Urinary bladder (tissue), 4 donors: ENCODE measurements at places on chromosomes 6 and 20. TPM values are rescaled to one million over a fixed set of nuclear protein-coding genes. Genes with fewer than 3 reads are reported as not detected.

Gene SLC22A16
- total RNA-seq = 0.63 TPM

Gene BTBD3
- total RNA-seq = 189 TPM

Gene ZNF165
- total RNA-seq = 1.0 TPM

GRCh38 chr20:21166801-21167200 lies 40.9 kb downstream of the KIZ start:
- DNase-seq = no peak

GRCh38 chr6:6804843-6805615 lies 216.5 kb downstream of the LY86 start:
- no peak for DNase-seq

- DNase-seq = no peak
Measured at GRCh38 chr6:111604259-111605099, 1.2 kb downstream of the TRAF3IP2 start.

DNA sequence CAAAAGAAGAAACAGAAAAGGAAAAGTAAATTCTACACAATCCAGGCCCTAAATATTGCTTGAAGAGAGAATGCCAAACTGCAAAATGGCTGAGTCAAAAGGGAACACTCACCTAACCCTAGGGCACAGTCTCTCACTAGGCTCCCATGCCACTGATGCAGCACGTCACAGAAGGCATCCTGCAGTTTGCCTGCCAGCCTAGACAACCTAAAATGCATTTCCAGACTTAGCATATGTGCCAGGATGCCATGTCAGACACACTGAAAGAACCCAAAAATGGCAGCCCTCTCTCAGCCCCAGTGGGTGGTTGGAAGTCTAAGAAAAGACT lies 10.6 kb upstream of the SIRPD start:
- no peak for DNase-seq

DNA sequence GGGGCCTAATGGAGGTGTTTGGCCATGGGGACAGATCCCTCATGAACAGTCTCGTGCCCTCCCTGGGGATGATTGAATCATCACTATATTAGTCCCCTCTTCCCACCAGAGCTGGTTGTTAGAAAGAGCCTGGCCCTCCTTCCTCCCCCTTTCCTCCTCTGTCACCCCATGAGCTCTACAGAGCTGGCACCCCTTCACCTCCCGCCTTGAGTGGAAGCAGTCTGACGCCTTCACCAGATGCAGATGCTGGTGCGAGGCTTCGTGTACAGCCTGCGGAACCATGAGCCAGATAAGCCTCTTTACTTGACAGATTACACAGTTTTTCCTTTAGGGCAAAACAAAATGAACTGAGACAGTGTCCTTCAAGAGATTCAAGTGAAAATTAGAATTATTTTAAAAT lies 74.4 kb upstream of the RIPOR2 start:
- DNase-seq = no peak

Gene KHDC1L
- not detected for total RNA-seq

Gene CALHM6
- 9.5 TPM for total RNA-seq

DNA sequence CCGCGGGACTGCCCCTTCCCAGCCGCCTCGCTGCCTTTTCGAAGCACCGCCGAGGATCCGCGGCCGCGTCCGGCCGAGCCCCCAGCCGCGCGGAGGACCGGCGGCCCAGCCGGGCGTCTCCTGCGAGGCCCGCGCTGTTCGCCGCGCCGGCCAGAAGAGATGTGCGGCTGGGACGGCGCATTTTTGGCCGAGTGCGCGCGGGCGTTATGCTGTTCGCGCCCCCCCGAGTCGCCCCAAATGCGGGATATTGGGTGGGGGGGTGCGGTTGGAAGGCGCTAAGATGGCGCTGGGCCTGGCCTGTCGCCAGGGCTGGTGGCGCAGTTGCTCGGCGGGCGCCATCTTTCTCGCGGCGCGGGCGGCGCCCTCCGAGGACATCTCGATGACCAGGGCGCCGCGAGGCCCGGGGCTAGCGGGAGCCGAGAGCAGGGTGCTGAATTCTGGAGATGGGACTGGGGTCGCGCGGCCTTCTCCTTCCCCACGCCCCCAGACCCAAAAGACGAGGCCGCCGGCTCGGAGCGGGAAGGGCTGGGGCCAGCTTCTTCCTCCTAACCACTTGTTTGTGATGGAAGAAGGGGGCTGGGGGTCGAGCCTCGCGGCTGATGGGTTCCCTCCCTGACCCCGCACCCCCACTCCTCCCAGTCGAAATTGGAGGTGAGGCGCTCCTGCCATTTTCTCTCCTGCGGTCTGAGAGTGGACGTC lies 1.5 kb downstream of the BICRAL start:
- peak; percentile 32 for DNase-seq

GRCh38 chr6:89290401-89291155 lies 24.5 kb downstream of the GABRR2 start:
- no peak for DNase-seq

GRCh38 chr20:1800777-1801176 lies 94.4 kb upstream of the SIRPA start:
- no peak for DNase-seq

GRCh38 chr20:38271608-38272120 lies 11.1 kb upstream of the KIAA1755 start:
- DNase-seq = no peak

Gene ANKRD66
- total RNA-seq = not detected

GRCh38 chr6:44067173-44068139 lies 59.8 kb downstream of the MRPL14 start:
- DNase-seq = no peak

DNA sequence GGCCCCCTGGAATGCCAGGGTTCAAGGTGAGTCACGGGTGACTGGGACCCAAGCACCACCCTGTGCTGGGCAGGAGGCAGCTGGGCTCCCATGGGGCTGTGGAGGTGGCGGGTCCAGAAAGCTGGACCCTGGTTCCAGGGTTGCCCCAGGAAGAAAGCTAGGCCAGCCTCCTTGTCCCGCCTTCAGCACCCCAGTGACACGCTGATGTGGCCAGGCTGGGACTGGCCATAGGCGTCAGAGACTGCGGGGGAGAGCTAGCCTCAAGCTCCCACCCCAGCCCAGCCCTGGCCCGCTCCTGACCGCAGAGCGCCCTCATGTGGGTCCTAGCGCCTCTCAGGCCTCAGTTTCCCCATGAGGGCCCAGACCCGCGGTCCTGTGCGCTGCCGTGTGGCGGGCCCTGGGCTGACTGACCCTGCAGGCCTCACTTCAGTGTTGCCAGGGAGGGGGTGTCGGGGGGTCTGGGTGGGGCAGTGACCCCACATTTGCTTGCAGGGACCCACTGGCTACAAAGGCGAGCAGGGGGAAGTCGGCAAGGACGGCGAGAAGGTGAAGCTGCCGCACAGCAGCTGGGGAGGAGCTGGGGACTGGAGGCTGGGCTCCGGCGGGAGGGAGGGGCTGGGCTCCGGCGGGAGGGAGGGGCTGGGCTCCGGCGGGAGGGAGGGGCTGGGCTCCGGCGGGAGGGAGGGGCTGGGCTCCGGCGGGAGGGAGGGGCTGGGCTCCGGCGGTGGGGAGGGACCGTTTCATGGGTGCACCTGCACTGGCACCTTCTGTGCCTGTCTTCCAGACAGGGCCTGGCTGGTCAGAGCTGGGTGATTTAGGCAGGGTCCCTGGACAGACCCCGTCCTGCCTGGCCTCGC lies 7.9 kb downstream of the COL9A3 start:
- no peak for DNase-seq

Gene TAP2
- total RNA-seq = 14.0 TPM

- no peak for DNase-seq
Measured at GRCh38 chr6:75551367-75551952, 50.2 kb upstream of the SENP6 start.
